ENCODE measurements at places on chromosomes 13 and 19. TPM values are rescaled to one million over a fixed set of nuclear protein-coding genes. Genes with fewer than 3 reads are reported as not detected.

DNA sequence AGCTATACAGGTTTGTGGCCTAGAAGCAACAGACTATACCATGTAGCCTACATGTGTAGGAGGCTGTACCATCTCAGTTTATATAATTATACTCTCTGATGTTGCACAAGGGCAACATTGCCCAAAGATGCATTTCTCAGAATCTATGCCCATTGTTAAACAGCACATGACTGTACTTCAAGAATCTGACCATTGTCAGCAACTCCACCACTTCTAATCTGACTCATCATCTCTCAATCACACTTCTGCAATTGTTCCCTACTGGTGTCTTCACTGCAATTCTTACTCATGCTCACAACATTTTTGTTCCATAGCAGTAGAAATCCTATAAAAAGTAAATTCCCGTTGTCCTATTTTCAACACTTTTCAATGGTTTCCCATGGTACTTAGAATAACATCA, 63.9 kb upstream of the ATXN8OS start:
- DNase-seq = no peak

DNA sequence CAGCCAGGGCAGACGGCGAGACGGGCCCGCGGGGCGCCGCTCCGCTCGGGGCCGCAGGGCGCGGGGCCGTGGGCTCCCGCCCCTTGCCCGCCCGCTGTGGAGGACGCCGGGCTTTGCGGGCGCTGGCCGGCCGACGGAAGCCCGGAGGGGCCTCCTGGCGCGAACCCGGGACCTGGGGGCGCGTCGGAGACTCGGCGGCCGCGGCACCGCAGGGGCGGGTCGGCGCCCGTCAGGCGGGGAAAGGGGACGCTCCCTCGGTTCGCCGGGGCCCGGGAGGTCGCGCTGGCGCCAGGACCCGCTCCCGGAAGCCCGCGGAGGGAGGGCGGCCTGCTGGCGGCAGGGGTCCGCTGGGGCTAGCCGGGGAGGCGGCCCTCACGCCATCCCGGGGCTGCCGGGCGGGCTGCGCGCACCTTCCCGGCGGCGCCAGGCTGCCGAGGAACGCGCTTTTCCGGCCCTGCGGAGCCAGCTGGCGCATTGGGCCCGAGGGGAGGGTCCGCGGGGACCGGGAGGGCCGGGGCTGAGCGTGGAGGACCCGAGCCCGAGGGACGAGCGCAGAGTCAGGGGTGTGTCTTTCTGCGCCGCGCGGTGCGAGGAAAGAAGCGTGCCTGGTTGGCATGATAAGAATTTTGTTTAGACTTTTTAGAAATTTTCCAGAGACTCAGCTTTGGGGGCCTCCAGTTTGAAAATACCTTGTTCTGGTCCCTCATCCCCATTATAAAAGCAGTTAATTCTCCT, 511 bp downstream of the GARRE1 start:
- DNase-seq = peak; percentile 55

DNA sequence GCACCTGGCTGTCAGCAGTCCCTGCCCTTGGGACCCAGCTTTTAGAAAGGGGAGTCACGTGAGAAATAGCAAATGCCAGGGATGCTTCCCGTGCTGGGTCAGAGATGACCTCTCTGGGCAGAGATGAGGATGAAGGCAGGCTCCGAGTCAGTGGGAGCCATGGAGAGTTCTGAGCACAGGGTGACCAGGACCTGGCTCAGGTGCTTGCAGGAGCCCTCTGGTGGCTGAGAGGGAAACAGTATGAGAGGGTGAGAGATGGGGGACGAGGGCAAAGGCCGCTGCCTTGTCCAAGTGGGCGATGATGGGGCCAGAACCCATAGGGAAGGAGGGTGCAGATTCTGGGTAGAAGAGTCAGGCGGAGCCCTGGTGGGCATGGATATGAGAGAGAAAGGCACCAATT, 15.8 kb downstream of the TMED1 start:
- no peak for DNase-seq

DNA sequence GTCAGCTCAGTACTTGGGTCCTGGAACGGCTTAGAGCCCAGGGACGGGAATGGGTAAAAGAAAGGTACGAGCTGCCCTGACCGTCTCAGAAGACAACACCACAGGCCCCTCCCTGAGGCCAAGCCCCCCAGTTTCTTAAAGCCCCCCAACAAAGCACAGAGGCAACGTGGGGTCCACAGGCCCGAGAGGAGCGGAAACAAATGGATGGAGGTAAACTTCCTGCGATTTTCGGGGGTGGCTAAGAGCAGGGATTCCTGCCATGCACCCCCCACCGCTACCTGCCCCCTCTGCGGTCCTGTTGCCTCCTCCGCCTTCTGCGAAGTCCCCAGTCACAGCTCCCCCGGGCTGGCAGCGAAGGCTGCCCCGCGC, 48.2 kb downstream of the PTPRS start:
- peak; percentile 74 for DNase-seq

- no peak for DNase-seq
Observed at GRCh38 chr13:98339684-98340425, 162.8 kb upstream of the RNF113B start.

GRCh38 chr13:20340136-20340758, 108.1 kb upstream of the GJB6 start:
- no peak for DNase-seq

Gene ILF3
- 683 TPM for total RNA-seq

Gene PLIN5
- 6.8 TPM for total RNA-seq

Gene FOSB
- total RNA-seq = 1.9 TPM
